Esophagus muscularis mucosa (tissue), 4 donors: ENCODE measurements at places on chromosomes 1 and 21.

- no peak for DNase-seq
Measured at GRCh38 chr1:192967901-192968300, 91.3 kb downstream of the UCHL5 start.

DNA sequence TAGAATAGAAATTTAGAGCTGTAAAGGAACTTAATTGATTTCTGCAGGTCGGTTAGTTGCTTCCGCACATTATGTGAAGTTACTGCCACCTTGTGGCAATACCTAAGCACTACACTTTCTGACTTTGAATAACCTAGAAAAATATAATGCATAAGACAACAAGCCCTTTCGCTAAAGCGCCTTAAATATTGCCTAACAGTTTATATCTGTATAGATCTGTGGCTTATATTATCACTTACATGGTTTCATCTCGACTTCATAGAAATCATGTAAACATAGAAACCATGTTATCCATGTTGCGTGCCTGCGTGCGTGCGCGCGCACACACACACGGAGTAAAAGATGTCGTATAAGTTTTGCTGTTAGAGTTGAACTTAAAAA, 10.9 kb upstream of the IFI16 start:
- DNase-seq: no peak

DNA sequence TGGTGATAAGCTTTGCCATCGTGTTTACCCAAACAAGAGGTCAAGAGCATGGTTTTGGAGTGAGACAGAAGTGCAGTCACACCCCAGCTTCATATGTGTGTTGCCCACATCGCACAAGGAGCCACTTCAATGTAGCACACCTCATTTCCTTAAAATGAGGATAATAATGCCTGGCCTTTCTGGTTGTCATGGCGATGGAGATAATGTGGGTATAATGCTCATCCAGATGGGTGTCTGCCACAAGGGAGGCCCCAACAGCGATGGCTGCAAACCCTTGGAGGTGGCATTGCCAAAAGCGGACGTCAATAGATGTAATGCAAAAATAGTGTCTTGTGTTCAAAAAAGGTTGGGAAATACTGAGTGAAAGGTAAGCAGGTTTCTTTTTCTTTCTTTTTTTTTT, 83.1 kb upstream of the AJAP1 start:
- DNase-seq: no peak

DNA sequence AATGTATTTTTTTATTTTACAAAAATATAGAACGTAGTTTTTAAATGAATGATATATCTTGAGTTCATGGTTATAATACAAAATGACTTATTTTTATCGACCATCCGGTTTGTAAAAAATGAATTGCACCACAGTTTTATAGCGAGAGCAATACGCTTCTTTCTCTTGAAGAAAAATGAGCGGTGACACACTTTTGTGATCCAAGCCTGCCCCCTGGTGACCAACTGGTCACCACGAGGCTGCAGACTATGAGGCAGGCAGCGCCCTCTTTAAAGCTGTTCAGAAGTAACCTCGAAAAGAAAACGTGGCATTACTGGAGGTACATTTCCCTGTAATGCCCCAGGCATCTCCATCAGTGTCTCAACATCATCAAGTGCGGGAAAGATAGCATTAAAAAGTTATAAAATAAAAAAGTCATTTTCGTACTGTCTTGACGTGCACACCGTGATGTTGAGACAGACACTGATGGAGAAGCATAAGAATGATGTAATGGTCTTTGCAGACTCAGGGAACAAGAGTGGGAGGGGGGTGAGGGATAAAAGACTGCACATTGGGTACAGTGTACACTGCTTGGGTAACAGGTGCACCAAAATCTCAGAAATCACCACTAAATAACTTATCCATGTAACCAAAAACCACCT, 734.2 kb upstream of the ADAMTS5 start:
- DNase-seq: no peak

DNA sequence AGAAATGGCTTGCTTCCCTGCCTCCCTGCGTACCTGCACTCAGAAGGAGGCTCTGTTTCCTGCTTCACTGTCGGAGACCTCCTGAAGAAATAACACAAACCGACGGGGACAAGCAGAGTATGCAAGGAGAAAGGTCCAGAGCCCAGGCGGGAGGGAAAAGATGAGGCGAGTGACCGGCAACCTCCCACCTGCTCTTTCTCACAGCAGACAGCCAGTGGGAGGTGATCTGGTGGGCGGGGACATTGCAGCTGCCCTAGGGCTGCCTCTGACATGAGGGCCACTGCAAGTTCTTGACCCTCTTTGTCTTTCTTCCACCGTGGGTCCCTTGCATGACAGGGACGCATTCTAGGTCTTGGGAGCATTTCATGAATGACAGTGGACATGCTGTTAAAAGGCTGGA, 368.2 kb downstream of the CAMTA1 start:
- no peak for DNase-seq

GRCh38 chr1:203548892-203549291, 54.9 kb downstream of the OPTC start:
- DNase-seq: no peak

GRCh38 chr1:182716740-182717720, 32.6 kb upstream of the RGS8 start:
- DNase-seq: peak; percentile 31

DNA sequence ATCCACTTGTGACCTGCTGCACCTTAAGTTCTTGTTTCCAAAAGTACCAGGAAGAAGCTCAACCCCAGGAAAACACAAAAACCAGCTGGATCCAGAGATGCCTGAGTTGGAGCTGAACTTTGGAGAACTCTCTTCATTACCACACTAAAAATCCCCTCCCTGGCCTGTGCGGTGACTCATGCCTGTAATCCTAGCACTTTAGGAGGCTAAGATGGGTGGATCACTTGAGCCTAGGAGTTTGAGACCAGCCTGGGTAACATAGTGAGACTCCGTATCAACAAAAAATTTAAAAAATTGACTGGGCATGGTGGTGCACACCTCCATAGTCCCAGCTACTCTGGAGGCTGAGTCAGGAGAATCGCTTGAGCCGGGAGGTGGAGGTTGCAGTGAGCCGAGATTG, 6.2 kb downstream of the MAP1LC3C start:
- no peak for DNase-seq

GRCh38 chr1:206867716-206868115, 2.3 kb downstream of the IL20 start:
- no peak for DNase-seq

GRCh38 chr1:64084451-64084850, 119.0 kb upstream of the UBE2U start:
- DNase-seq: no peak

DNA sequence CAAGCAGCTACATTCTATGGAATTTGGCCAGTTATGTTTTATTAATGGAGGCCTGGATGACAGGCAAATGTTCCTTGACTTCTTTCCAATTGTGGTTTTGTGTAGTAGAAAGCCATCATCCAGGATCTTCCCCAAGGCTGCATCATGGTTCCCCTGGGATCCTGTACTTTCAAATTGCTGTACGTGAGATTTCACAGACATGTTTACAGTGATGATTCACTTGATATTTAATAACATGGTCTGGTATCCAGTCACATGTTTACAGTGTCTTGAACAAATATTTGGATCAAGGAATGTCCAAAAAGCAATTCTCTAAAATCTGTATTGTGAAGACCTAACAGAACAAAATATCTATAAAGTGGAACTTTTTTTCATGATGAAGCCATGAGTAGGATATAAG, 68.3 kb upstream of the ST6GALNAC3 start:
- DNase-seq: no peak

DNA sequence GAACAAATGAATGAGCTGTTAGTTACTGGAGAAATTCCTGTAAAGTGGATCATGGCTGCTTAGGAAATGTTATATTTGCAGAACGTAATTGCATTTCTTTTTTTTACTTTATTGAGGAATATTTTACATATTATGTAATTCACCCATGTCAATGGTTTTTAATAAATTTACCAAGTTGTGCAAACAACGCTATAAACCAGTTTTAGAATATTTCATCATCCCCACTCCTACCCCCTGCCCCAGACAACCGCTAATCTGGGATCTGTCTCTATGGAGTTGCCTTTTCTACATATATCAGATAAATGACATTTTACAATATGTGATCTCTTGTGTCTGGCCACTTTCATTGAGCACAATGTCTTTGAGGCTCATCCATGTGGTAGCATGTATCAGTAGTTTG, 4.3 kb upstream of the IFFO2 start:
- no peak for DNase-seq

DNA sequence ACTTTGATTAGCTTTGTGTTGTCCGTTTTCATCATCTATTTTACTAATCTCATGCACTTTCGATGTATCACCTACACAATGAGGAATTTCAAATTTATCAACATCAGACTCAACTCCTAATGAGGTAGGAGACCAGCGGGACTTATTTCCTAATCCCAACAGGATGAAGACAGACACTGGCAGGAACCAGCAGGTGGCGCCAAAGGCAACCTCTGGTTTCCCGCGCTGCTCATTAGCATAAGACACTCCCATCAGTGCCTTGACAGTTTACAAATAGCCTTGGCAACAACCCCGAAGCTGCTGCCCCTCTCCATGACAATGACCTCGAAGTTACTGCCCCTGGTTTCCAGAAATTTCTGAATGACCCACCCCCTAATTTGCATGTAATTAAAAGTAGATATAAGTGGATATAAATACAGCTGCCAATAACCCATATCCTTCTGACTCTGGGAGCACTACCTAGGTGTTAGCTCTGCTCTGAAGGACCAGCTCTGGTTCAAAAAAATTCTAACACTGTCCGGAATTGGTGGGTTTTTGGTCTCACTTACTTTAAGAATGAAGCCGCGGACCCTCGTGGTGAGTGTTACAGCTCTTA, 974.8 kb downstream of the ADGRL2 start:
- no peak for DNase-seq

DNA sequence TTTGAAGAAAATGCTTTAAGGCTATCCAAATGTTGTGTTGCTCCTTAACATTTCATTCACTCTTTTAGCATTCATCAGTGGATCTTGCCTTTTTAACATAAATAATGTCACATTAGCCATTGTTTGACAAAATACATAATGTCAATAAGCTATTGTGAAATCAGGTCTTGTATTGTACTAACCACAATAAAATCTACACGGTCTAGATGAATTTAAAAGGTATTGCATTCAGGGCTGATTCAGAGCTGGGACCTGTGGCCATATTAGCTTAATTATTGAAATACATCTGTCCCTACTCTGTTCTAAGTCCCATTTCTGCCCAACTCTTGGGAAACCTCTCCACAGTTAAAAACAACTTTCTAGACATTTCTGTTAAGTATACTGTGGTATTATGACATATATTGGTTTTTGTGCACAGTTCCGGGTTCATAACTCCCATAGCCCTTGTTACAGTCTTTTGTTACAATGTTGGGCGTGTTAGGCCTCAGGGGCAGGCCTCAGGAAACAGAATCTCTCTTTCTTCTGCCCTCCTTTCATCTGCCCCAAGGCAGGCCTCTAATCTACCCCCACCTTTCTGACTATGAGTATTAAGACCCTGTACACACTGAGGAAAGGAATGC, 44.7 kb upstream of the CITED4 start:
- no peak for DNase-seq

GRCh38 chr1:95254959-95255358, 20.9 kb downstream of the RWDD3 start:
- DNase-seq: no peak

DNA sequence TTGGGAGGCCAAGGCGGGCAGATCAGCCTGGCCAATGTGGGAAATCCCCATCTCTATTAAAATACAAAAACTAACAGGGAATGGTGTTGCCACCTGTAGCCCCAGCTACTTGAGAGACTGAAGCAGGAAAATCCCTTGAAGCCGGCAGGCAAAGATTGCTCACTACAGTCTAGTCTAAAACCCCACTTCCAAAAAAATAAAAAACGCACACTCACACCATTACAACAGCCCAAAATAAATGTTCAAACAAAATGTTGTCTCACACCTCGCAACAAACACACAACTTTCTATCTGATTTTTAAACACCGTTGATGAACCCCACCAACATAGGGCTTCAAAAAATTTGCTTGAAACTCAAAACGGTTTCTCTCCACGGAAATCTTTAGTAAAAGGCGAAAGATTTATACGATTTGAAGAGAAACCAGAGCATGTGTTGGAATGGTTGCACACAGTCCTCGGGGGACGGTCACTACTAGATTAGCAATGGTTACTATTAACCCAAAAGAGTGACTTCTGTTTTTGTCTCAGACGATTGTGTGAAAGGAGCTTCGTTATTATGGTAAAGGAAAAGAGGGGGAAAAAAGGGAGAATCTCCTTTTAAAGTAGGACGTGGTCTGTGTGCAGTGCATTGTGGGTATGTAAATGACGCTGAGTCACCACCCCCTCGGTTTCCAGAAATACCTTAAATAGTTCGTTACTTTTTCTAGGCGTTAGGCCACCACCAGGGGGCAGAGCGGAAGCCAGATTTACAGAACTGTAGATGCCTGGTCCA, at the start of gene RNU5D-1:
TSS of gene RNU5D-1 (minus strand) at position 430 of the 772 bp plus-strand sequence.
- DNase-seq: peak; percentile 98

DNA sequence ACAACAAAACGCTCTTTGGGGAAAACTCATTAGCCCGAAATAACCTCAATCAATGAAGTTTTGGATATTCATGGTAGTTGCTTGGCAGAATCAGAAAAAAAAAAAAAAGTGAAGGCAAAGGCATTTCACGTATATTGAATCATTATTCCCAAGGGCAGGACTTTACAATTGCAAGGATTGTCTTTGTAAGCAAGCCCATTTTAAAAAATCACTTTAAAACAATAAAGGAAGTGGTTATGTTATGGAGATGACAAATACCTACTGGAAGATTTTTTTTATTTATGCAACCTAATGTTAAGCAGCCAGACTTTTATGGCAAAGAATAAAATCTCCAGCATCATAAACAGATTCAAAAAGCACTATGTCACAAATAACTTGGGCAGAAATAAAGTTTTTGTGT, 9.3 kb downstream of the GJB4 start:
- no peak for DNase-seq

- DNase-seq: no peak
Measured at GRCh38 chr1:224929335-224930237, at the start of gene DNAH14. TSS of gene DNAH14 (plus strand) at chr1:224929675. CDS start at chr1:224952703, 23,028 bp downstream.

GRCh38 chr1:234103198-234103597, 198.7 kb downstream of the SLC35F3 start:
- DNase-seq: no peak

DNA sequence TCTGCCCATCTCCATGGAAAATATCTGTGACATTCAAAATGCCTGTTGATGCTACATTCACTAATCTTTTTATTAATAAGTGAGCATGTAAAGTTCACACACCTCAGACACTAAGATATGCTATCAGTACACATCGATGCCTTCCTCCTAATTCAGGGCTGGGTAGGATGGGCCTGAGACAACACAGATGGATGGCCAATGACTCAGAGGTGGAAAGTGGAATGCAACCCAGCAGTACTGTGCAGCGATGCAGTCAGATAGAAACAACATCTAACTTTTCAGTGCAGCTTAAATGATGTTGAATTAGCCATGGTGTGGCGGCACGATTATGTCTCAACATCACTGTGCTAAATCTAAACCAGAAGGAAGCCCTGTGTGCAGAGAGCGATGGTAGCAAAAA, 161.6 kb upstream of the KCNJ15 start:
- no peak for DNase-seq
